ENCODE measurements at places on chromosomes 16 and 17. TPM values are rescaled to one million over a fixed set of nuclear protein-coding genes. Genes with fewer than 3 reads are reported as not detected.

DNA sequence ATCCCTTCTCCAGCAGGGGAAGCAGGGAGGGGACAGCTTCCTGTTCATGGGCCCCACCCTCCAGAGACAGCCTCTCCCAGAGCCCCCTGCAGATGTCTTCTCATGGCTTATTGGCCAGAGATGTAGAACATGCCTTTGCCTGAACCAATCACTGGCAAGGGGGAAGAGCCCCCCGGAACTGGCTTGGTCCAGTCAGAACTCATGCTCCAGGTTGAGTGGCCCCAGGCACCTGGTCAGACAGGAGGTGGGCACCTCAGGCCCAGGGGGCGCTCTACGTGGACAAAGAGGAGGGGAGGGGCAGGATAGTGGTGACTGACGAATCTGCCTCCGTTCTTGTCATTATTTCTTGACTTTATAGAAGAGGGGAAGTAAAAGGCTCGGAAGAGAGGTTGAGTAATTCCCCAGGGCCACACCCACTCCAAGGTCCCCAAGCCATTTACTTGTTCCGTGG is 23.6 kb downstream of the RAB11FIP4 start:
- DNase-seq = no peak

DNA sequence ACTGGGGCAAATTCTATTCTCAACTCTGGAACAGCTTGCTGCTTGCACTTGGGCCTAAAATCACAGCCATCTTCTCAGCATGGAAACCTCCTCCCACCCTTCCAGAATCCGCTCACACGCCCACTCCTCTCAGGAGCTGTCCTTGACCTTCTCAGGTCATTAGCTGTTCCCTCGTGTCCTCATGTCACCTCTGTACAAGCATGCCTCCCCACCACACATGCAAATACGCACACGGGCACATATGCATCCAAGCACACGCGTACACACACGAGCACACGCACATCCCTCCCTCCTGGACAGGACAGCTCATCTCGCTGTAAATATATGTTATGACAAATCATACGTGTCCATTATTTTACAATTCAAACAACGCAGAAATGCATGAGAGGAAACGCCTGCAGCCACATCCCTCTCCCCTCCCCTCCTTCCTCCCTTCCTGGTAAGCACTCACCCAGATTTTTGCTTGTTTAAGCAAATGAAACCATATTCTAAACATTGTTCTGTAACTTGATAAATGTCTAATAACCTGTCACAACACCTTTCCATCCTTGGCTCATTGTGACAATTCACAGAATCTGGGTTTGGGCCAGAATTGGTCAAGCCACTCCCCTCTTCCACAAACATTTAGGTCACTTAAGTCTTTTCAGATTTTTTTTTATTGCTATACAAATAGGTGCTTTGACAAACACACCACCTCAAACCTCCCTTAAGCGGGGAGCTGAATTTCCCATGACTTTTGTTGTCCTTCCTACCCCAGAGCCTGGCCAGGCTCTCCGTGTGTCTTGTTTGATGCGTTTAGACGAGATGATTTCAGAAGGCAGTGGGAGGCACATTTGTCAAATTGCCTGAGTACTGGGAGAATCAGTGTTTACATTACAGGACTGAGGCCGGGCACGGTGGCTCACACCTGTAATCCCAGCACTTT is 41.7 kb downstream of the DNAH17 start:
- no peak for DNase-seq

DNA sequence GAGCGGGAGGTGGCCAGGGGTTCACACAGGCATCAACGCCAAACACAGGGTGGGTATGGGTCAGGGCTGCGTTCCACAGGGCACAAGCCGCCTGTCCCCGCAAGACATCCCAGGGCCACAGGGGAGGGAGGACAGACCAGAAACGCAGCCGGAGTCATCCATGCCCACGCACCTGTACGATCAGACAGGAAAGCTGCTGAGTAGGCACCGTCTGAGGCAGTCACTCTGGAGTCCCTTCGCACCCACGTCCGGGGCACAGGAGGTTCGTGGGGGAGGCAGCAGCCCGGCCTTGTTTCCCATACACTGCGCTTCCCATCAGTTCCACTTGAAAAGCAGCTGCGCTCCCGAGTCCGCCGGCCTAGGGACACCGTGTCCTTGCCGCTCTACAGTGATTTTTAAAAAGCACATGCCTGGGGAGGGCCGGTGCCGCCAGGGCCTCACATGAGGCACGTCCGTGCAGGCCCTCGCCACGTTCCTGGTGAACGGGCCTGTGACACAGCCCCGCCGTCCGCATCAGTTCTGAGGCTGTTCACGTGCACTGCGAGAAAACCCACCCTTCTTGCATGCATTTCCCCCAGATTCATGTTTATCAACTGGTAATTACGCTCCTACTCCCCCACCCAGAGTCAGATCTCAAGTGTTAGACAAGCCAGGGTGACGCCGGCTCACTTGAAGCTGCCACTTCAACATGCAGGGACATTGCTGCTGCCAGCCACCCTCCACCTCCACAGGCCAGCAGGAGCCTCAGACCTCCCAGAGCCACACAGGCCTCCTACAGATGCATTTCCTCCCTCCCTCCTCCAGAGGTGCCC is 34.8 kb downstream of the WDR45B start:
- DNase-seq = no peak

DNA sequence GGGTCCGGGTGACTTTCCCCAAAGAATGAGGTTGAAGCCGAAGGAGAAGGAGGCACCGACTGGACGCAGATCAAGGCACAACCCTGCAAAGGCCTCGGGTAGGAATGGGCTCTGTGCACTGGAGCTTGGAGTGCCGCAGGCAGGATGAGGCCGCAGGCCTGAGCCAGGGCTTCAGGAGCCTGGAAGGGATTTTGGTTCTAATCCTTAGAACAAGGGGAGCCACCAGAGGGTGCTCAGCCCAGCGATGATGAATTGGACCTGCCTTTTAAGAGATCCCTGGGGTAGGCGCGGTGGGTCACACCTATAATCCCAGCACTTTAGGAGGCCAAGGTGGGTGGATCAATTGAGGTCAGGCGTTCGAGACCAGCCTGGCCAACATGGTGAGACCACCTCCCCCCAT is 8.1 kb downstream of the CIBAR2 start:
- no peak for DNase-seq

TBC1D3G gene
- total RNA-seq = 2.9 TPM
